ENCODE measurements at places on chromosomes 3 and 15.
A peak's percentile ranks its signal among the peaks of the same experiment; 100 is the strongest.

DNA sequence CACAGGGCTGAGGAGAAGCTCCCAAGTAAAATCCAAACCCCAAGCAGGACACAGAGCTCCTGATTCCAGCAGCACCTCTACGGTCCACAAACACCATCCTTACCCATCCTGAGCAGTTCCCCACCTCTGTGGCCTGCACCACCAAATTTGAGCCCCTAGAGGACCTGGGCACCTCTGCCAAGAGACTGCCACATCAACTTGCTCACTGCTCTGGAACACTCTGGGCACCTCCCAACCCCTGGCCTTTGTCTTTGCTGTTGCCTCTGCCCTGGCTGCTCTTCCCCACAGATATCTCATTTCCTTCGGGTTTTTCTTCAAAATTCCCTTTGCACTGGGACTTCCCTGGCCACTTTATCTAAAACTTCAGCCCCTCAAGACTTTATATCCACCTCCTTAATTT lies 5.8 kb downstream of the RLBP1 start:
- no peak for DNase-seq

GRCh38 chr3:127745656-127746399 lies 73.1 kb downstream of the ABTB1 start:
- no peak for DNase-seq

DNA sequence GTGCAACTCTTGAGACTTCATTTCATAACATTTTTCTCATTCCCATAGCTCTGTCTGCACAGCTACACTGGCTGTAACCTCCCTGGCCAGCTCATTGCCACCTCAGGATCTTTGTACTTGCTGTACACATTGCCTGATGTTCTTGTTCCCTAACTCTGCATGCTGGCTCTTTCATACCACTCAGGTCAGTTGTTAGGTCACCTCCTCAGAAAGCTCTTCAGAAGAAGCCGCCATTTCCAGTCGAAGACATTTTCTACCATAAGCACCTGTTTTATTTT lies 176.2 kb downstream of the AKAP13 start:
- DNase-seq: no peak

GRCh38 chr15:78931439-78932257 lies 13.2 kb downstream of the CTSH start:
- DNase-seq: no peak

DNA sequence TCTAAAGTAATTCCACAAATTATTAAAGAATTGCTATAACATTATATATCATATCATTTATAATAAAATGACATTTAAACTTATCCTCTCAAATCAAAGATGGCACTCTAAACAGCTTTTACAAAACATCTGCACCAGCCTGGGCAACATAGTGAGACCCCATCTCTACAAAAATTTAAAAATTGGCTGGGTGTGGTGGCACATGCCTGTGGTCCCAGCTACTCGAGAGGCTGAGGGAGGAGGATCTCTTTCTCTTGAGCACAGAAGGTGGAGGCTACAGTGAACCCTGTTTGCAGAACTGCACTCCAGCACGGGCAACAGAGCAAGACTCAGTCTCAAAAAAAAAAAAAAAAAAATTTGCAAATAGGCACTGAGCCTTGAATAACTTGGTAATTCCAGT lies 63.1 kb downstream of the PIK3CB start:
- no peak for DNase-seq

- no peak for DNase-seq
These were observed 114.6 kb downstream of the TUSC7 start for GRCh38 chr3:116824208-116824607.

DNA sequence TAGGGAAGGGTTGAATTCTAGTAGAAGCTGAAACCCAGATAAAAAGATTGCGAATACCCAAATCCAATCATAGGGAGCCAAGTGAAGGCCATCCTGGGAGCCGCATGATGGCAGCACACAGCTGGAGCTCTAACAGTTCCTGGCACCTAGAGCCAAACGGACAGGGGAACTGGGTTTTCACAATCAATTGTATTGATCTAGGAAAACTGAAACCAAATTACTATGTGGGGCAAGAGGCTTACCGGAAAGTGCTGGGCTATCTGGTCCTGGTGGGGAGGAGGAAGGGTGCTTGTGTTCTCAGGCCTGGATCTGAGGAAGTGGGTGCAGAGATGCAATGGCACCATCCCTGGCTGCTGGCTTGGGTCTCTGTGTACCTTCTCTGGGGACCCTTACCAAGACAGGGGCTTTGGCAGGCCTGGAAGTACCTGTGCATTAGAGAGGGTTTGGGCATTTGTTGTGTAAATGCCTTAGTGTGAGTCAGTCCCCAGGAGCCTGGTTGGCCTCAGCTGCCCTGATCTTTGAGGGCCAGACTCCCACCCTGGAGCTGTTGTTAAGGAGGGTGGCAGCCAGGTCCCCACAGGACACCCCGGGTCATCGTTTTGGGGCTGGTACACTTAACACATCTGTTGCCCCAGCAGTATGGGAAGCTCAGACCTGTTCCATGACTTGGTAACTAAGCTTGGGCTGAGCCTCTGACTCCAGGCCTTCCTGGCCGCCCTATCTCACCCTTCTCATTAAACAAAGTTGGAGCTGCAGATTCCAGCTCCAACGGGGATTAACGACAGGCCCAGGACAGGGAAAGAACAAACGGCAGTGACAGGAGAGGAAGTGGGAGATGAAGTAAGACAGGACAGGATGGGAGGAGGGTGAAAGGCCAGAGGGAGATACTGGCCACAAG lies 8.9 kb upstream of the FURIN start:
- no peak for DNase-seq

GRCh38 chr3:112334691-112335433 lies 1.9 kb downstream of the CD200 start:
- no peak for DNase-seq

DNA sequence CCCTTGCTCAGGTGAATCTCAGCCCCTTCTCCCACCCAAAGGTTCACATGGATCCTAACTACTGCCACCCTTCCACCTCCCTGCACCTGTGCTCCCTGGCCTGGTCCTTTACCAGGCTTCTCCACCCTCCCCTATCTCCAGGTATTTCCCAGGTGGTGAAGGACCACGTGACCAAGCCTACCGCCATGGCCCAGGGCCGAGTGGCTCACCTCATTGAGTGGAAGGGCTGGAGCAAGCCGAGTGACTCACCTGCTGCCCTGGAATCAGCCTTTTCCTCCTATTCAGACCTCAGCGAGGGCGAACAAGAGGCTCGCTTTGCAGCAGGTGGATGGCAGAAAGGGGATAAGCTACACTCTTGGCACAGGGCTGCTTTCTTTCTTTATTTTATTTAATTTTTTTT lies 4.5 kb downstream of the FAM131A start:
- no peak for DNase-seq

- DNase-seq: no peak
These were observed 10.6 kb downstream of the LSG1 start for GRCh38 chr3:194661374-194661773.

GRCh38 chr3:108222853-108223565 lies 785 bp upstream of the IFT57 start:
- DNase-seq: no peak

- peak; percentile 21 for DNase-seq
These were observed 19.6 kb upstream of the C15orf61 start for GRCh38 chr15:67501177-67501835.

- no peak for DNase-seq
These were observed 89.7 kb upstream of the PROK2 start for GRCh38 chr3:71874618-71875017.

- no peak for DNase-seq
These were observed 647.8 kb upstream of the CCDC54 start for GRCh38 chr3:106729481-106729880.

- peak; percentile 77 for DNase-seq
These were observed 160.5 kb downstream of the FGF12 start for GRCh38 chr3:192566706-192567290.

GRCh38 chr3:186440891-186441290 lies 78.9 kb upstream of the DGKG start:
- DNase-seq: no peak

DNA sequence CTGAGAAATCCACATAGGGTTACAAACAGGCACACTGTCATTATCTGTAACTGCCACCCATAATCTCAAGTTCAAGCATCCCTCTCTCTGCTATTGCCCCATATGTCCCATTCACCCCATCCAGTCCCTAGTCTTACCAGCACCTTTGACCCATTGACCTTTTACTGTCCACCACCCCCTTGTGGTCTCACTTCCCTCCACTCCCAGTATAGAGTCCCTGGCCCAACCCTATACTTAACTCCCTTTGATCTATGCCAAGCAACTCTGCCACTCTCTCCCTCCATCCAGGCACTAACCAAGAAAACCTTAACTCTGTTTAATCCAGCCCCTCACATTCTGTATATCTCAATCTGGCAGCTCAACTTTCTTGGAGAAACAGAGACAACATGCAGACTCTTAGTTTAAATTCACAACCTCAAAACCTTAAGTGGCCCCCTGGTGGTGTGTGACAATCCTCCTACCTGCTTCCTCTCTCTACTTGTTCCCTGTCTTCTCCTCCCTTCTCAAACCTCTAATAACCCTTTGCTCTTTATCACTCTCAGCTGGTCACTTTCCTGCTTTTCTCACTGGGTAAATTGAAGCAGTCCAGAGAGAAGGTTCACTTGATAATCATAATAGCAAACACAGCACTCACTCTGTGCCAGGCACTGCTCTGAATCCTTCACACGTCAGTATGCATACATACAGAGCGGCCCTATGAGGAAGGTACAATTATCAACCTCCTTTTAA lies 162.7 kb downstream of the STT3B start:
- DNase-seq: peak; percentile 21

- no peak for DNase-seq
These were observed 65.5 kb downstream of the CORO2B start for GRCh38 chr15:68644083-68644904.

GRCh38 chr3:120741837-120742197 lies 499 bp downstream of the RABL3 start:
- no peak for DNase-seq

DNA sequence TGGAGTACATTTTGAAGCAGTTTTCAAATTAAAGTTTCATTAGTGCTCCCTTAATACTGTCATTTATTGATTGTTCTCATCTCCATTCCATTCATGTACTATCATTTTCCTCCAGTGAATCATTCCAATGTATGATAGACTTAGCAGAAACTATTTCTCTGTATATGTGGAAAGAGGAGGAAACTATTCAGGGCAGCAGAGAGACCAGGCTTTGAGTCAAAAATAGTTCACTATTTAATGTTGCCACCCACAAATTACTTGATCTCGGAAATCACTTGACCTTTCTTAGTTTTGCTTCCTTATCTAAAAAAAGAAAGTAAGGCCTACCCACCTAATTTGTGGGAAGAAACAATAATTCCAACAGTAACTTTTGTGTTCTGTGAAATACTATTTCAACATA lies 610.5 kb upstream of the ZNF385D start:
- DNase-seq: no peak

DNA sequence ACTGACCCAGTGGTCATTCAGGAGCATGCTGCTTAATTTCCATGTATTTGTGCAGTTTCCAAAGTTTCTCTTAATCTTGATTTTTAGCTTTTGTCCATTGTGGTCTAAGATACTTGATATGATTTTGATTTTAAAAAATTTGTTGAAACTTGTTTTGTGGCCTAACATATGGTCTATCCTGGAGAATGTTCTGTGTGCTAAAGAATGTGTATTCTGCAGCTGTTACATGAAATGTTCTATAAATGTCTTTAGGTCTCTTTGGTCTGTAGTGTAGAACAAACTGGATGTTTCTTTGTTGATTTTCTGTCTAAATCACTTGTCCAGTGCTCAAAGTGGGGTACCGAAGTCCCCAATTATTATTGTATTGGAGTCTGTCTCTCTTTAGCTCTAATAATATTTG lies 17.4 kb downstream of the CEP63 start:
- DNase-seq: no peak

- no peak for DNase-seq
These were observed 21.2 kb downstream of the ALS2CL start for GRCh38 chr3:46672349-46672695.

- DNase-seq: peak; percentile 19
These were observed 228.2 kb upstream of the ZPLD1 start for GRCh38 chr3:102206511-102207031.

DNA sequence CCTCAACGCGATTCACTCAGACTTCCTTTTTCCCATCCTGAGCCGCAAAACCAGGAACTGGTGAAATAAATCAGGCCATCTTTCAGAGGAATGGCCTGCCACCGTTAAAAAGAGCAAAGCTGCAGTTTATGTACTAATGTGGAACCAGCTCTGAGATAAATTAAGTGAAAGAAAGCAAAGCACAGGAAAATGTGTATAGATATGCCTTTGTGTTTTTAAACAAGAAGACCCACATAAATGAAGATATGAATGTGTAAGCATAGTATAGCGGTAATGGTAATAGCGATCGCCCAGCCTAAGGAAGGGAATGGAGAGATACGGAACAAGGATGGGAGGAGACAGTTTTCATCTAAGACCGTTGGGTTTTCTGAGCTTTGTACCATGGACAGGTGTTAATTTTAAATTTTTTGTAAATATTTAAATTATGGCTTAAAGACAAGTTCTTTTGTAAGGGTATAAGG lies 30.8 kb upstream of the RPN1 start:
- no peak for DNase-seq

DNA sequence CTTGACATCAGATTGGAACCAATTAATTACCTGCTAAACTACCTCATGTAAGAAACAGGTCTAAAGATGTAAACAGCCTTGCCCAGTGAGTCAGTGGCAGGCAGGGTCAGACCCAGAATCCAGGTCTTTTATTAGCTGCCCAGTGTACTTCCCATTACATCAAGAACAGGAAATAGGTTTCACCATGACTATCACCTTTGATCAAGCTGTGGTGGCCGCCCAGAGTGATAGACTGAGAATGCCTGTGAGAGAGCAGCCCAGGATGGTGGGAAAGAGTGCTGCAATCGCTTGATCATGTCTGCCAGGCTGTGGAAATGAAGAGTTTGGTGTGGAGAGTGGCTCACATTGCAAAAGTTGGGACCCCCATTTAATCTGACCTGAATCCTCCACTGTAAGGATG lies 61.3 kb upstream of the PIAS1 start:
- DNase-seq: no peak

GRCh38 chr3:195394024-195394423 lies 48.8 kb downstream of the ACAP2 start:
- DNase-seq: no peak

GRCh38 chr3:170701696-170702678 lies 116.1 kb upstream of the SLC7A14 start:
- DNase-seq: no peak

DNA sequence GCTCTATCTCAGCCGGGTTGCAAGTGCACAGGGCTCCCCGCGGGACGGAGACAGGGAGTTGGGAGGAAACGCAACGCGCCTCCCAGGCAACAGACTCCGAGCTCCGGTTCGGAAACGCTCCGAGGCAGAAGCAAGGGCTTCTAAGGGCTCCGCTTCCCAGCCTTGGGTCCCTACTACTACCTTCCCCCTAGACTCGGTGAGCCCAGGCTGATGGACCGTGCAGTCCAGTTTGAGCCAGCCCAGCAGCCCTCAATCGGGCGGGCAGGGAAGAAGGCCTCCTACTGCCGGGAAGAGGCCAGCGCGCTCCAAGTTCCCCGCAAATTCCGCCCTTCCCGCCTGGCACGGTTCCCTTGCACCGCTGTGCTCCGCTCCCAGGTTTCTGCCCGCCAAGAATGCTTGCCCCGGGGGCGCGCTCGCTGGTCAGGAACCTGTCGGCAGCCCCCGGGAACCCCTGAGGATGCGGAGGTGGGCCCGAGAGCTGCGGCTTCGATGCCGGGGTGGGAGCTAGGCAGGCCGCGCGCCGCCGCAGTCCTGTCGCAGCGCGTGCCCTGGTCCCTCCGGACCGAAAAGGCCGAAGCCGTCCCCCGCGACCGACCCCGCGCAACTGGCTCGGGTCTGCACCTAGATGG lies 728 bp downstream of the TRANK1 start:
- DNase-seq: peak; percentile 12
